ENCODE measurements at places on chromosomes 6 and 20. TPM values are rescaled to one million over a fixed set of nuclear protein-coding genes. Genes with fewer than 3 reads are reported as not detected.

- no peak for DNase-seq
These were observed 542.0 kb upstream of the RNF217 start for GRCh38 chr6:124420116-124420840.

DNA sequence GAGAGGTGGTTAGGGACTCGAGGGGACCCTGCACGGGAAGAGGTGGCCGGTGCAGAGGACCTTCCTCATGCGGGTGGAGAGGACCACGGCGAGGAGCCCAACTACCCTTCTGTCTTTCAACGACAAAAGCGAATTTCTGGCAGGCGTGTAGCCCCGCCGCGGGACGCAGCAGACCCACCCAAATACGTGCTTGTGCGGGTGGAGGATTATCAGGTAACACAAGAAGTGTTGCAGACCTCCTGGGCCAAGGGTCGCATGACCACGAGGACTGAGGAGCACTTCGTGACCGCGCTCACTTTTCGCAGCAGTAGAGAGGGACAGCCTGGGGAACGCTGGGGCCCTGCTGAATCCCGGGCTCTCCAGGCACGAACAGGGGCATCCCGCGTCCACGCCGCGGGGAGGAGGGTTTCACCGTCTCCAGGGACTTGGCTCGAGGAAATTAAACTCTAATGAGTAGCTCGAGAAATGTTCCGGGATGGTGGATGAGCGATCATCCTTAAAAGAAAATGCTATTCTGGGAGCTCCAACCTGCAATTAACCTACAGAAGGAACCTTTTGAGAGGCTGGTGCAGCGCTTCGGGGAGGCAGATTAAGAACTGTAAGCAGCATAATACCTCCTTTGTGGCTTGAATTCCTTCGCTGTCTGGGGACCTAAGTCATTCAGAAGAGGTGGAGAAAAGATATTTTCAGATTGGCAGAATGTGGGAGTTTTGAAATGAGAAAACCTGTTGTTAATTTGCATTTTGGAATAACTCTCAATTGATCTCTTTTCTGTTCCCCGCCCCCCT lies 804 bp downstream of the C6orf141 start:
- no peak for DNase-seq

DNA sequence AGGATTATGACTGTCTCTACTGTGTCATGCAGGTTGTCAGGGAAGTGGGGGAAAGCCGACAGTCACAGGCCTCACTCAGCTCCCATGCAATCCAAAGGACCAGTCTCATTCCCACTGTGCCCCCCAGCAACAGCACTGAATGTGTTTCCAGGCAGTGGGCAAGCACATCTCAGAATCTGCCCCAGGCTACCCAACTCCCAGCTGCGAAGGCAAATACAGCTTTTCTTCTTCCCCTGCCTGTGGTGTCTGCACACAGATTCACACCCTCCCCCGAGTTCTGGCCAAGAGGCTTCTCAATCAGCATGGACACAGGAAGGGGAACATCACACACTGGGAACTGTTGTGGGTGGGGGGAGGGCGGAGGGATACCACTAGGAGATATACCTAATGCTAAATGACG lies 75.3 kb downstream of the SNAP91 start:
- DNase-seq: no peak

DNA sequence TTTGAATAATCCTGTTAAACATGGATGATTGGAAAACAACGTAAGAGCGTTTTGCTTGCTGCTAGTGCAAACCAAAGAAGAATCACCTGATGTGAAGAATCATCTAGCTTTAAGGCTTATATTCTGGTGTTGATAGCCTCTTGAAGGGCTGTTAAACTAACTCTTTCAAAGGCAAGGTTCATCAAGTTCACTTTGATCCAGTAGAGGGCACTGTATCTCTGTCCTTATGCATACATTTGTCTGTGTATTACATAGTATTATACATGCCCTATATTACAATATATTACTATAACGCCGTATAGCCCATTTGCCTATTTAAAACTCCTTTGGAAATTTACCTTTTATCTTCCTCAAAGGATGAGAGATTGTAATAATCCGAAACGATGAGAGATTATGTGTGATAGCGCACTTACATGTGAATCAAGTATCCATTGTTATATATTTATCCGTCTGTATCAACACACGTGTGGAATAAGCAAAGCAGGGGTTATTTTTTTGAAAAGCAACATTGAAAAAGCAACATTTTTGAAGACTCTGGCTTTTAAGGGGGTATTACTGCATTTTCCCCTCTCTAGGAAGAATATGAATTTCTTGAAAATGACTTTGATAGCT lies 50.8 kb upstream of the NRN1 start:
- DNase-seq: peak; percentile 4

DNA sequence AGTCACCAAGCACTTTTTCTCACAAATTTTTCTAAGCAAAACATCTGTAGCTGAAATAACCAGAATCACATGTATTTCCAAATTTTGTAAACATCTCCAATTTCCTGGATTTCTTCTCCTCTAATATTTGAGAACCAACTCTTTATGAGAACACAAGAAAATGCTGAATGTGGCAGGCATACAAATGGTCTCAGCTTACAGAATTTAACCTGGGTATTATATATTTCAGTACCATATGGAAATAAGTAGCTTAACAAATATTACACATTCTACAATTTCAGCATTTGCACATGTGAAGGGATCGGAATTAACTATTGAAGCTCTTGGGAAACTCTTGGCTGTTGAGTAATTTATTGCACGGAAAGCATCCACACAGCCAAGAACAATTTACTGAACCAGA lies 92.5 kb downstream of the TBXT start:
- no peak for DNase-seq

DNA sequence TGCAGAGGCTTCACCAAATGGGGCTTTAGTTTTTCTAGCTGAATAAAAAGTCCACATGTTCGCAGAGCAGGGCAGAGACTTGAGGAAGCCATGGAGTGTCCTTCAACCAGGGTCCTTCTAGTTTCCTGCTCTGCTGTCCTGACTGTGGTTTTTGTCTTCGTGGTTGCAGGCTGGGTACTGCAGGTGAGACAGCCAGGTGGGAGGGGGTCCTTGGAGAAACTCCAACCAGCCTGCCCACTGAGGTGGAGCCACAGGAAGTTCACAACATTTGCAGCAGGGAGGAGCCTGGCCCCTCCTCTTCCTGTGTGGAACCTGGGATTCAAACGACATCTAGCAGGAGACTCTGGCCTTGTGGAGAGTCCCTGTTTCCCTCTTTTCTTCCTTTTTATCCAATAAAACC lies 68.8 kb upstream of the MYLIP start:
- DNase-seq: no peak

DNA sequence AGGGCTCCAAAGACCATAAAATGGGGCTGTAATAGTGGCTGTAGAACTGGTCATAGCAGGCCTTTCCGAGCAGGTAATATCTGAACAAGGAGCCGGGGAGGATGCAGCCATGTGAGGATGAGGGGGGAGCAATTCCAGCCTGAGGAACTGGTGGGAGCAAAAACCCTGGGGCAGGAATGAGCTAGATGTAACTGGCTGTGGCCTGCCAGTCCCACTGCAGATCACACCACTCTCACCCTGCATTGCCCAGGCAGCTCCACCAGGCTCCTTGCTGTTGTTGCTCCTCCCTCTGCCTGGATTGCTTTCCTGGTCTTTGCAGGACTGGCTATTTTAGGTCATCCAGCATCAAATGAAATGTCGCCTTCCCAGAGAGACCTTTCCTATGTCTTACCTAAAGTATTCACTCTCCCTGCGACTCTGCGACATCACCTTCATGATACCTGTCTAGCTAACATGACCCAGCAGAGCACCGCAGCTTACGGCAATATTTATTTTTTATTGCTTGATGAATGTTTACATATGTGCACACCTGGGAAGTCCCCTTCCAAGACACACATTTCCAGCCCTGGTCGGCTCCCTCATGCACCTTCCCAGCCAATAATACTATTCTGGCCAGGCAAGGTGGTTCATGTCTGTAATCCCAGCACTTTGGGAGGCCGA lies 2.4 kb upstream of the ZFP64 start:
- no peak for DNase-seq

DNA sequence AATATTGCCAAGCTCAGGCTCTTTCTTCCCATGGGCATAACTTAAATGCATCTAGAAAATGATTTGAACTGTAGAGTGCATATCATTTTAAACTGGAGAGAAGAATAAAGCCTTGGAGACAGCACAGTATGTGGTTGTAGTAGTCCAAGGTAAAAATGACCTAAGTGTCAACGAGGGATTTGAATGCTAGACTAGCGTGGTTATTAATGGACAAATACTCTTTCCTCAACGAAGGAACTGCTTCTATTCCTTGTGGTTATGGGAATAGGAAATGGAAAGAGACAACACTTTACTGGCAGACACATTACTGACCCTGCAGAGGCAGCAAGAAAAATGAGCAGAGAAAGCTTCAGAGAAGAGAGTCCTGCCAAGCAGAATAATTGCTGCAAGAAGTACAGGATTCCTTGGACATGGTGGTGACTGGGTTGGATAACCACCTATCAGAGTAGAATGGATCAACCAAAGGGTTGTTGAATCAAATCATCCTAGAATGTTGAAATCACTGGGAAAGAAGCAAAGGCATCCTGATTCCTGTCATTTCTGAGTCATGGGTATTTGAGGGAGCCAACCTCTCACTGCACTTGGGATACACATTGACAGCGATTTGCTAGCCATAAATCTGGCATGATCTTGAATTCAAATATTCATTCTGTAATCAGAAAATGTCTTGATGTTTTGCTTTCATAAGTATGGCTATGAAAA lies 258.1 kb upstream of the EPHA7 start:
- peak; percentile 19 for DNase-seq

GRCh38 chr20:32474967-32475811 lies 109.9 kb downstream of the NOL4L start:
- peak; percentile 85 for DNase-seq

GRCh38 chr20:38434301-38434741 lies 807 bp downstream of the SNHG17 start:
- no peak for DNase-seq

DNA sequence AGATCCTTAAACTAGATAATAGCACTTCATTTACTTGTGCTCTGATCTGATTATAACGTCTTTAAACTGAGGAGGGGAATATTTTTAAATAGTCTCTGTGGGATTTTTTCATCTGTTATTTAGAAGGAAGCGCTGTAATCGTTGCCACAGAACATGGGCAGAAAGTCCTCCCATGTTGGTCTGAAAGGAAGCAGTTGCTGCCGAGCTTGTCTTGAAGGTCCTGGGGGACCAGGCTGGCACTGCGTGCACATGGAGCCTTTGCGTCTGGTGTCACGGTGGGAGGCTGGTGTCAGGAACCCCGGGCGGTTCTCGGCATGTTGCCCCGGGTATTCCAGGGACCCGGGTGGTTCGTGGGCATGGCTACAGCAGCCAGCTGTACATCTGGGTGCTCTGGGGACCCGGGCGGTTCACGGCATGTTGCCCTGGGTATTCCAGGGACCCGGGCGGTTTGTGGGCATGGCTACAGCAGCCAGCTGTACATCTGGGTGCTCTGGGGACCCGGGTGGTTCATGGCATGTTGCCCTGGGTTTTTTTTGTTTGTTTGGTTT lies 11.5 kb downstream of the TPD52L2 start:
- no peak for DNase-seq

DNA sequence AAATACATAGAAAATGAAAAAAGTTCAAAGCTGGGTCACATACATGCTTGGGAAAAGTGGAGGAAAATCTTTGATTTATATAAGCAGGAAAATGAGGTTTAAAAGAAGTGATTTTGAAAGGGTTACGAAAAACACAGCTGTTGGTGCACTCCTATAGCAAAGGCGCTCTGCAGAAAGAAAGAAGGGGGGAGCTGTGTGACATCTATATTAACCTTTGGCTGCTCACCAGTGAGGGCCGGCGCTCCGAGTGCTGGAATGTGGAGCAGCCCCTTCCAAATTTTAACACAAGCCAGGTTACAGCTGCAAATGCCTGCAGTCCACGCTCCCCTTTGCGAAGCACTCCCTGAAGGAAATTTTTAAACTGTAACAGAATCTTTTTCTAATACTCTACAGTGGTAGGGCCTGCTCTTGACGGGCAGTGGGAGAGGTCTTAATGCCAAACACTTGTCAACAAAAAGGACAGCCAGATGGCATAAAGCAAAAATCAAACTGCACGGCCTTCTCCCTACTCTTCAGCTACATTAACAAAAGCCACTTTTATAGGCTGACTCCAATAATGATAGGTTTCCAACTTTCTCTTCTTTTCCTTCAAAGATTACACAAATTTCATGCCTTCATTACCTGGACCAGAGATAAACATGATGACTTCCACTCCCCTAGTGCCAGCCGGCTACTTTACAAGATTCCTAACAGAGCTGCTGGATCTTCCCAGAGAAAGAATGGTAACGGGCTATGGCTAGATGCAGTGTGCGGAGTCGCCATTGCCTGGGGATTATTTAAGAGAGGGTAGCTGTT lies 4.8 kb downstream of the BMP7 start:
- no peak for DNase-seq

DNA sequence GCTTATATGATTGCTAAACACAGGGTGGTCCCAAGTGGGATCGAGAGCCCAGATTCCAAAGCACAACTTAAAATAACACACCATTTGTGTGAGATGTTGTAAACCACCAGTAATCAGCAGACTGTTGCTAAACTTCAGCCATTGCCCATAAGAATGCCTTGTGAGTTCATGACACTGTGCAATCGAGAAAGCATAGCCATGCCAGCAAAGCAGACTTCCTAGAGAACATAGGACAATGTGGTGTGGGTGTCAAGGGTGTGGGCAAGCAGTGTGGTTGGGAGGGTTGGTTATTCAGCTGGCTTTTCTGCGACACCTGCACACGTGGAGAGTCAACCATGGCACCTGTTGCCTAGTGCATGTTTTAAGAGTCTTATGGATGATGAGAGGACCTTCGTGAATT lies 16.1 kb upstream of the CALHM6 start:
- DNase-seq: no peak

GRCh38 chr20:258269-258858 lies 840 bp downstream of the DEFB132 start:
- no peak for DNase-seq

GRCh38 chr6:87154993-87155841 lies at the start of gene ZNF292:
TSS of gene ZNF292 (plus strand) at chr6:87155565. CDS start at chr6:87155592, 27 bp downstream.
- DNase-seq: peak; percentile 82

GRCh38 chr6:127483399-127484055 lies 24.3 kb upstream of the KIAA0408 start:
- no peak for DNase-seq

- DNase-seq: no peak
These were observed 66.5 kb upstream of the TFB1M start for GRCh38 chr6:155380666-155381332.

DNA sequence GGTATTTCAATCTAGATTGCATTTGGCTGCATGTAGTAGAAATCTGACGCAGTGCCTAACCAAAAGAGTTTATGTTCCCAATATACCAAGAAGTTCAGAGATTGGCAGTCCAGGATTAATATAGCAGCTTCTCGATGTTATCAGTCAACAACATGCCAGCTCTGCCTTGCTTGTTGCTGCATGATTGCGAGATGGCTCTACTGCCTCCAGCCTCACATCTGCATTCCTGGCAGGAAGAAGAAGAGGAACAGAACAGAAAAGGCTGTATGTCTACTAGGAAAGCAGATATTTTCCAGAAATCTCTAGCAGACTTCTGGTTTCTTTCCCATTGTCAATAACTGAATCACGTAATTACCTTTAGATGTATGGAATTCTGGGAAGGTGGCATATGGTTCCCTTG lies 60.8 kb downstream of the SLC35D3 start:
- DNase-seq: no peak

The NOX3 gene
- total RNA-seq: not detected

The RNF182 gene
- total RNA-seq: 8.1 TPM

The ENPP1 gene
- 1.2 TPM for total RNA-seq

The ABCF1 gene
- total RNA-seq: 46.3 TPM

The TMEM244 gene
- total RNA-seq: not detected

The SEMG2 gene
- not detected for total RNA-seq

The C2 gene
- 0.07 TPM for total RNA-seq

The VGLL2 gene
- not detected for total RNA-seq

The TMEM151B gene
- 0.21 TPM for total RNA-seq

The DDO gene
- 0.29 TPM for total RNA-seq

The PAX1 gene
- total RNA-seq: not detected

The NMBR gene
- not detected for total RNA-seq

The GABRR1 gene
- total RNA-seq: not detected

The FOXF2 gene
- total RNA-seq: 0.75 TPM

Measured in kidney epithelial cell (primary cell).